ENCODE measurements at places on chromosomes 5 and 9.

GRCh38 chr5:122749886-122750285, 25.0 kb upstream of the SNX2 start:
- DNase-seq = no peak

DNA sequence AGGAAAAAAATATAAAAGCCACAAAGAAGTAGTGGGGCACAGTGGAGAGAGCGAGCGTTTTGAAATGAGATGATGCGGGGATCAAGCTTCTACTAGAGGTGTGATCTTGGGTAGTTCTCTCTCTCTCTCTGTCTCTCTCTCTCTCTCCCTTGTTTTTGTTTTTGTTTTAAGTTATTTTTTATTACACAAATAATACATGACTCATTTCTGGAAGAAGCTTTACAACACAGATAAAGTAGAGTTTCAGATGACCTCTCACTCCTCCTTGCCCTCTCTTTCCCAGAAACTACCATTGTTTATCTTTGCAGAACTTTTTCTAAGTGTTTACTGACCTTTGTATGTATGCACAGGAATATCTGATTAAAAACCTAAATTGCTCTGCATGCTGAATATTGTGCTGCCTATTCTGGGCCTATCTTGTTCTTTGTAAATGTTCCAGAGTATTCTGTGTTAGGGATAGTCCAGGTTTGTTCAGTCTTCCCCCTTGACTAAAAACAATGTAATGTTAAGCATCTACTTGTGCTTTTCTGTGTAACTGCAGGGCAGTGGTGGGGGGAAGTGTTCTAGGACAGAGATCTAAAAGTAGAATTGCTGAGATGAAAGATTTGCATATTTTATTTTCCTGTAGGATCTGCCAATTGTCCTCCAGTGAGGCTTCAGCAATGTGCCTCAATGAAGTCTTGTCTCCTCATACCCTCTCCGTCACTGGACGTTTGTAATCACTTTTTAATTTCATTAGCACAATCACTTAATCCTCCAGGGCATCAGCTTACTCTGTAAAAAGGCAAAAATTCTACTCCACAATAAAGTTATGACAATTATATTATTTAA, 52.0 kb downstream of the FYB1 start:
- DNase-seq = no peak

GRCh38 chr5:33267801-33268200, 173.0 kb upstream of the TARS1 start:
- DNase-seq = no peak

GRCh38 chr5:6576861-6577501, 55.9 kb downstream of the NSUN2 start:
- no peak for DNase-seq

GRCh38 chr5:80122579-80122978, 87.4 kb downstream of the THBS4 start:
- DNase-seq = no peak

DNA sequence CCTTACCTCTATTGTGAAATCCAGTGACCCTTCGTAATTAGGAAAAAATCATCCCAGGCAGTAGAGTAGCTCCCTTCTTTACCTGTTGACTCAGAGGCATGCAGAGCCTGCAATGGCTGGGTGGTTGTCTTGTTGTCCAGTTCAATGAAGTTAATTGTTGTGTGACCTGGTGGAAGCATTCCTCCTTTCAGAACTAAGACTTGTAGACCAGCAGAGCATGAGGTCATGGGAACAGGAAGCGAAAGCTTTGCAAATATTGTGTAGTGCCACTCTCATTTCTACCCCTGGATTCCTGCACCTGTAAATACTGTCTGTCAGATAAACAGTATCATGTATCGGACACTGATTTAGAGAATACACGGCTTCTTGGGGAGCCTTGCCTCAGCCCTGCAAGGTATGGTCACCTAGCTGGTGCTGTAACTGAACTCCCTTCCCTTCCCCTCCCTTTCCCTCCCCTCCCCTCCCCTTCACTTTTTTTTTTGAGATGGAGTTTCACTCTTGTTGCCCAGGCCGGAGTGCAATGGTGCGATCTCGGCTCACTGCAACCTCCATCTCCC, 5.7 kb upstream of the PRXL2C start:
- DNase-seq = no peak

DNA sequence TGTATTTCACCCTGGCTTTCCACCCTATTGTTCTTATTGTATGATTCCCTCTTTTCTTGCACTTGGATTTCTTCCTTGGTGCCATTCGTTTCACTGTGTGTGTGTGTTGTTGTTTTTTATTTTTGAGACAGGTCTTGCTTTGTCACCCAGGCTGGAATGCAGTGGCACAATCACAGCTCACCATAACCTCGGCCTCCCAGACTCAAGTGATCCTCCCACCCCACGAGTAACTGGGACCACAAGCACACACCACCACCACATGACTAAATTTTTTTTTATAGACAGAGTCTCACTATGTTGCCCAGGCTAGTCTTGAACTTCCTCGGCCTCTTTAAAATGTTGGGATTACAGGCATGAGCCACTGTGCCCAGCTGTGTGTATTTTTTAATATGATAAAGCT, 72.0 kb downstream of the MLLT3 start:
- DNase-seq = no peak

GRCh38 chr5:9540791-9541190, 5.1 kb downstream of the SEMA5A start:
- DNase-seq = no peak

GRCh38 chr5:1098986-1099597, 12.8 kb downstream of the SLC12A7 start:
- DNase-seq = no peak

GRCh38 chr5:41837793-41838192, 32.4 kb downstream of the OXCT1 start:
- no peak for DNase-seq

DNA sequence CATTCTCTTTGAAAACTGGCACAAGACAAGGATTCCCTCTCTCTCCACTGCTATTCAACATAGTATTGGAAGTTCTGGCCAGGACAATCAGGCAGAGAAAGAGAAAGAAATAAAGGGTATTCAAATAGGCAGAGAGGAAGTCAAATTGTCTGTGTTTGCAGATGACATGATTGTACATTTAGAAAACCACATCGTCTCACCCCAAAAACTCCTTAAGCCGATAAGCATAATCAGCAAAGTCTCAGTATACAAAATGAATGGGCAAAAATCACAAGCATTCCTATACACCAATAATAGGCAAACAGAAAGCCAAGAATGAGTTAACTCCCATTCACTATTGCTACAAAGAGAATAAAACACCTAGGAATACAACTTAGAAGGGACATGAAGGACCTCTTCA, 21.0 kb upstream of the EPB41L4A start:
- no peak for DNase-seq

DNA sequence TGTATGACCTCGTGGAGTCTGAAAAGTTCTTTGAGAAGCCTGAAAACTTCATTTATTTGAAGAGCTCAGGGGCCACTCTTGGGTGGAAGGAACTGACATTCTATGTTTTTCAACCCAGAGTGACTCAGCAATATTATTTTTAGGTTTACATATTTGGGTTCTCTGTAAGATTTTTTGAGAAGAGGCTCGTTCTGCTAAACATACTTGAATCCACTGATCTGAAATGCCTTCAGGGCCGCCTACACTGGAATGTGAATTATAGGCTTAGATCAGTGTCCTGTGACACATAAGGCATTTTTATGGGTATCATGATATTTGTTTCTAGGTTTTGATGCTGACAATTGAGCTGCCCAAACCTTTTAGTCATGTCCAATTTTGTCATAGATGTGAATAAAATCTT, 86.2 kb downstream of the PSAT1 start:
- no peak for DNase-seq

GRCh38 chr5:24163091-24163490, 481.7 kb downstream of the CDH10 start:
- DNase-seq = no peak

DNA sequence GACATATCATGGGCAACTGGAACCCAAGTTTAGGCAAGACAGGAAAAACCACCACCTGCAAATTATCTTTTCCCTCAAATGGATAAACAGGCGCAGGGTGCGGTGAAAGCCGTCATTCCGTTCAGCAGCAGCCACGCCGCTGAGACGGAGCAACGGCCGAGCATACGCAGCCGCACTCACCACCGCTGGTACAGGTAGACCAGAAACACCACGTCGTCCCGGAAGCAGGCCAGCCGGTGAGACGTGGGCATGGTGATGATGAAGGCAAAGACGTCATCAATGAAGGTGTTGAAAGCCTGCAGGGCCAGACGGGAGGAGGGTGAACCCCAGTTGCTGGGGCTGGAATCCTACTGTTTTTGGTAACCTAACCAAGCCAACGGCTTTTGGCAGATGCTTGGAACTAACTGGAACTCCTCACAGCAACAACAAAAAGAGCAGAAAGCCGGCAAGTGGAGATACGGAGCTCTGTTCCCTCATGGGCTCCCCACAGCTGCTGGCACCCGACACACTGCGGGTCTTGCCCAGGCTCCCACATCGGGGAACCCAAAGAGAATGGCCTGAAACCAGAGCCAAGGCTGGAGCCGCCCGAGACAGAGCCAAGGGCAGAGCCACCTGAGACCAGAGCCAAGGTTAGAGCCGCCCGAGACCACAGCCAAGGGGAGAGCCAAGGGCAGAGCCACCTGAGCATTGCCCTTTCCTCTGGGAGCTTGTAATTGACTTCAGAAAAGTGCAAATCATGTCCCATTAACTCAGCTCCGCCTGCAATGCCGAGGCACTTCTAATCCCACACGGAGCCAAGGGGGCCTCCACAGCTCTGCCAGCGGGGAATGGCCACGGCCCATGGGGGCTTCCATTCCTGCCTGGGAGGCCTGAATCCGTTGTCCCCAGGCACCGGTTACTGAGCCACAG, 24.2 kb downstream of the CLPTM1L start:
- no peak for DNase-seq

- DNase-seq = no peak
Observed at GRCh38 chr5:160039810-160040470, 31.0 kb downstream of the TTC1 start.

DNA sequence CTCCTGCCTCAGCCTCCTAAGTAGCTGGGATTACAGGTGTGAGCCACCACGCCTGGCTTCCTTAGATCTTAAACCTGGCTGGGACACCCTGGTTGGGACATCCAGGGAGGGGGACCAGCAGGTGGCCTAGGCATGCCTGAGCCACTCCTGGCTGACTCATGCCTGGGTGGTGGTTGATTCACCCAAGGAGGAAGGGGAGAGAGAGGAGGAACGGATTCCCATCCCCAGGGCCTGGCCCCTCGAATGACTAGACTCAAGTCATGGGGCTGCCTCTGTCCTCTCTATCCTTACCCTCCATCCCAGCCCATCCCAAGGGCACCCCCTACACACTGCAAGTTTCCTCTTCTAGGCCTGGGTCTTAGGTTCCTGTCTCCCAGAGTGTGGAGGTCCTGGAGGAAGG, 12.7 kb downstream of the EEIG1 start:
- DNase-seq = no peak

GRCh38 chr5:154519359-154519758, 41.3 kb upstream of the HAND1 start:
- no peak for DNase-seq

- DNase-seq = no peak
Observed at GRCh38 chr5:16518606-16519005, 53.0 kb upstream of the ZNF622 start.

DNA sequence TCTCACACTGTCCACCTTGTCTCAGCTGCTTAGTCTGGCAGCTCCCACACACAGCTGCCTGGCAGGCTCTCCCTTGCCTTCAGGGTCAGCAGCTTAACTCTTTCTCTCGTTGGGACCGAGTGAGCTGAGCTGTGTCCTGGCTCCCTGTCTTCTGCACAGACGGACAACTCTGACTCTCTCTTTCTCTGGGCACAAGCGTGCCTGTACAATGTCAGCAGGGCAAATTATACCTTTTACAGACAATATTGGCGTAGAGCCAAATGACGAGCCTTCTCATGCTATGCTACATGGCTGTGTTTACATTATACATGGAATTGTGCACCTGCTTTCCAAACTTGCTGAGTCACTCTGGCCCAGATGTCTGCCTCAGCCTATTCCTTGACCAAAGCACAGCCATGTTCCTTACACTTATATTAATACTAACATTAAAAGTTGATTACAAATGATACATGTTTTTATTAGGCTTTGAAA, 188.6 kb downstream of the CYLC2 start:
- no peak for DNase-seq

DNA sequence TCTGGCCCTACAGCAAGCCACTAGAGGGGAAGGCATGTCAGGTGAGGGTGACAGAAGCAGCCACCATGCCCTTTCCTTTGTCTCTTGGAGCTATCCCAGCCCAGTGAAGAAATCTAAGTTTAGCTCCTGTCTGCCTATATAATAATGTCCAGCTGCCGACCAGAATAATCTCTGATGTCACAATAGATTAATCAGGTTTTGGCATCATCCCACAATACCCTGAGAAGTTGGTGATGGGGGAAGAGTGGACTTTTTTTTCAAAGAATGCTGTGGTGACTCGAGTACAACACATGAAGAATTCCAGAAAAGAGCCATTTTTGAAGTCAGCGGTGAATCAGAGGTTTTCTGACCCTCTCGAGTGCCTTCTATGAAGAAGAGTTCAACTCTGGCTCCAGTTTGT, 1.7 kb upstream of the TSLP start:
- DNase-seq = no peak

DNA sequence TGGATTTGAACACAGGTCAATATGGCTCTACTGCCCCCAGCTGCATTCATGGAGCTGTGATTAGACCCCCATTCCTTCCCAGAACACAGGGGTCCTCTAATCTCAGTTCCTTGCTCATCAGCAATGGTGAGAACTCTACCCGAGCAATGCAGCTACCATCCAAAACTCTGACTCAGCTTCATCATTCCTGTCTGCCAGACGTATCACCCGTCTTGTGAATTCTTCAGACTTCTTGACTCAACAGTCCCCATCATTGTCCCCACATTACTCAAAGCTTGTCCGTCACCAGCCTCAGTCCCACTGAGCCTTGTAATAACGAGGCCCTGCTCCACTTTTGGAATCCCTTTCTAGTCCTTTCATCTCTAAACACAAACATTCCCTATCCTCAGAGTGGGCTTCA, 36.3 kb upstream of the STX17 start:
- no peak for DNase-seq

- no peak for DNase-seq
Observed at GRCh38 chr5:72921886-72922285, 34.0 kb upstream of the FCHO2 start.

DNA sequence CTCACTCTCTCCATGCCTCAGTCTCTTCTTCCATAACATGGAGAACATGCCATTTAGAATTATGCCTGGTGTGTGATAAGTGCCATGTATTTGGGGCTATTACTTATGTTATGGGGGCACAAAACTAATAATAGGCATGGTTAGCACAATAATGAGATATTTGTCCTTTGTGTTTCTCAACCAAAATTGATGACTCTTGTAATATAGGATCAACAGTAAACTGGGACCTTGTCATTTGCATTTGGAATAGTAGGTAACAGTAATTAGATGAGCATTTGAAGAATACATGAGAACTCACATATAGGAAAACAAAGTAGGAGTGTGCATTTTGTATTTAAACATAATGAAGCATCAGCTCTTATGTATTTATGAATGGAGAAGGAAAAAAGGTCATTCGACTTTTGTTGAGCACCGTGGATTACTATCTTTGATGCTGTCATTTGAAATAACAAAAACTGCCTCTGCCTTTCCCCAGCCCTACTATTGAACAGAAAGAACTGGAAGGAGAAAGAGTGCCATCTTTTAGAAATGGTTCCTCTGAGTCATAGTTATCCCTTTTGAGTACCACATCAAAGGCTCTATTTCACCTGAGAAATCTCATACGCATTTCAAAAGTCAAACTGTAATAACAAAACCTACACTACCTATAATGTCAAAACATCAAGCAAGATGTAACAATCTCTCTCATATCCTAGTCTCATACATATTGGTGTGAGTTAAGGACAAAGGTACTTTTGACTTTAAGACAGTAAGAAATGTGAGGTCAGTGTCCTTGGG, 655.2 kb downstream of the PDE4D start:
- no peak for DNase-seq

GRCh38 chr9:5430912-5431311, 6.8 kb downstream of the PLGRKT start:
- no peak for DNase-seq

Data from stimulated activated CD4-positive, alpha-beta T cell treated with anti-CD3 and anti-CD28 coated beads, TNF-alpha, amount 100 ng/mL, for 1 hour (primary cell).